Stimulated activated CD8-positive, alpha-beta memory T cell treated with anti-CD3 and anti-CD28 coated beads, Interleukin-4, amount 100 ng/mL, for 1 hour (primary cell): ENCODE measurements at places on chromosomes 6 and 20.

DNA sequence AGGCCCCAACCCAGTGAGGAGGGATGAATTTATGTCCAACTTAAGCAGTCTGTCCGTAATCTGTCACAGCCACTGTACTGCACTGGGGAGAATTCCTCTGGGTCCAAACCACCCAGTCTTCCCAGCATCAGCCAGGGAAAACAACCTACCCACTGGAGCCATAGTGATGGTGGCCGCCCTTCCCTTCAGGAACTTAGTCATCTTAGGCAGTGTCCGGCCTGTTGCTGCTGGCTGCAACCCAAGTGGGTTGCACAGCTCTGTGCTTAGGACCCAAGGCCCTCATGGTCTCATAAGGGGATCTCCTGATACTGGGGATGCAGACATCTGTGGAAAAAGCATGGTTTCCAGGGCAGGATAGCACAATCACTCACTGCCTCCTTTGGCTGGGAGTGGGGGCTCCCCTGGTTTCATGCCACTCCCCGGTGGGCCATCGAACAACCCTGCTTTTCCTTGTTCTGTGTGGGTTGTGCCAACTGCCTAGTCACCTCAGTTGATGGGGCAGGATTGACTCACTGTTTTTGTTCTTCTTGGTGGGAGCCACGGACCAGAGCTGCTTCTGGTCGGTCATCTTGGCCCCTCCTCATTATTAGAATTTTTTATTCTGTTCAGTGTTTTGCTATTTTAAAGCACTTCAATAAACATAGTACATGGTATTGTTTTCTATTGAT lies 591.9 kb downstream of the DOK5 start:
- DNase-seq = no peak

DNA sequence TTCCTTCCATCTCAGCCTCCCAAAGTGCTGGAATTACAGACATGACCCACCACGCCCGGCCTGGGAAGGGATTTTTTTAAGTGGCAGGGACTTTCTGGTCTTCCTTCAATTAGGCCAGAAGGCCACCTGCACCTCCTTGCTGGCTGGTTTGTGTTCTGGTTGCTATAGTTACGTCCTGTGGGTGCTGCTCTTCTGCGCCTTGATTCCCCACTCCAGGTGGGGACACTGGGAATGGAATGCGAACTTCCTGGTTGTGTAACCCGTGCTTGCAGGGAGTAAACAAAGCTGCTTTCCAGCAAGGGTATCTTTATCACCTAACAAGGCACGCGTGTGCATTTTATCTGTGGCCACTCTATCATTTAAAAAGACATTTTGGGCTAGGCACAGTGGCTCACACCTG lies 117.7 kb downstream of the PLEKHG1 start:
- no peak for DNase-seq

- no peak for DNase-seq
Measured at GRCh38 chr6:33993091-33993490, 152.8 kb downstream of the GRM4 start.

DNA sequence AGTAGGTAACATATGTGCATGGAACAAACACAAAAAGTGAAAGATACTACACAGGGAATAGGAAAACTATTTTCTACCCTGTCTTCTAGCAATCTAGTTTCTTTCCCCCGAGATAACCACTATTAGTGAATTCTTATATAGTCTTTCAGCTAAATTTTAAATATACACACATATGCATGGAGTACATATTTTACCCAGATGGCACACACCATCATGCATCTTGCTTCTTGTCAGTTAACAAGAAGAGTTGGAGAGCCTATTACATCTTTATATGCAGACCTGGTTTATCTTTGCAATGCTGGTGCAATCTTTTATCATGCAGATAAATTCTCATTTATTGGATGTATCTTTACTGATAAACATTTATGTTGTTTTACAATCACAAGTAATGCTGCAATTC lies 100.4 kb downstream of the OTOR start:
- DNase-seq = no peak

DNA sequence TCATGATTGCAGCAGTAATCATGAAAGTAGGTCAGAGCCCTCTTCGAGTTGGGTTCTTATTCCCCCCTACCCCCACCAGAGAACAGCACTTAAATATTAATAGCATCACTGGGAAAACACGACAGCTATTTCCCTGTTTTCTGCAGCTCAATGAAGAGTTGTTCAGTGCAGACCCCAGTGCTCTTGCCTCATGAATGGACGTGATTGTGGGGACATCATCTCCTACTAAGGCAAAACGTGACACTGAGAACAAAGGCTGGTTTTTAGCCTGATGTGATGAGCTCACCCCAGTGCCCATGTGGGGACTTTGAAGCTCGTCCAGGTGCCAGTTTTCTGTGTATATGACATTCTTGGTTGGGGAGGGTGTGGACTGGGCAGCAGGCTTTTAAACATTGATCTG lies 105.9 kb downstream of the SLC35F1 start:
- DNase-seq = no peak

- no peak for DNase-seq
Measured at GRCh38 chr6:166543603-166544295, 42.7 kb downstream of the RAMACL start.

DNA sequence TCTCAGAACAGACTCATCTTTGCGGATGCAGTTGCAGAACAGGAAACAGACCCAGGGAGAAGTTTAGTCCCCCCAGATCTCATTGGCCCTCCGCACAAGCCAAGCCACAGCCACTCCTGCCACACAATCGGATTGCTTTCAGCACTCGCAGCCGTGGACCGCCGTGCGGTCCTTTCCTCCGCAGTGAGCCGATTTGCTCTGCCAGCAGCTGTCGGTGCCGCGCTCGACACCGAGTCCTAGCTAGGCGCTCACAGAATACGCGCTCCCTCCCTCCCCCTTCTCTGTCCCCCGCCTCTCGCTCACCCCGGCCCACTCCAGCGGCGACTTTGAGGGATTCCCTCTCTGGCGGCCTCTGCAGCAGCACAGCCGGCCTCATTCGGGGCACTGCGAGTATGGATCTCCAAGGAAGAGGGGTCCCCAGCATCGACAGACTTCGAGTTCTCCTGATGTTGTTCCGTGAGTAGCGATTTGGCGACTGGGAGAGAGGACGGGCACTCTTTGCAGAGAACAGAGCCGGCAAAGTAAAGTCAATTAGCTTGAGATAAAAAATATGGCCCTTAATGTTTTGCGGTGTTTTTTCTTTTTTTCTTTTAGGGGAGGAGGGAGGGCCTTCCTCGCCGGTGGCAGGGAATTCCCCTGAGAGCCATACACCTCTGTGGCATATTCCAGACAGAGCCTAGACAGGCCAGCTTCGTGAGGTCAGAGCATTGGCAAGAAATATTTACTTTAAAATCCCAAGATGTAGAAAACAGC lies at the start of gene LAMP5:
Gene LAMP5 (plus strand): TSS at position 130 of the 753 bp plus-strand sequence. CDS start 263 bp downstream, at position 393.
- DNase-seq = no peak

GRCh38 chr6:57315851-57316250 lies 1.6 kb upstream of the PRIM2 start:
- DNase-seq = no peak

- DNase-seq = no peak
Measured at GRCh38 chr6:3282476-3283236, 23.9 kb downstream of the PSMG4 start.

DNA sequence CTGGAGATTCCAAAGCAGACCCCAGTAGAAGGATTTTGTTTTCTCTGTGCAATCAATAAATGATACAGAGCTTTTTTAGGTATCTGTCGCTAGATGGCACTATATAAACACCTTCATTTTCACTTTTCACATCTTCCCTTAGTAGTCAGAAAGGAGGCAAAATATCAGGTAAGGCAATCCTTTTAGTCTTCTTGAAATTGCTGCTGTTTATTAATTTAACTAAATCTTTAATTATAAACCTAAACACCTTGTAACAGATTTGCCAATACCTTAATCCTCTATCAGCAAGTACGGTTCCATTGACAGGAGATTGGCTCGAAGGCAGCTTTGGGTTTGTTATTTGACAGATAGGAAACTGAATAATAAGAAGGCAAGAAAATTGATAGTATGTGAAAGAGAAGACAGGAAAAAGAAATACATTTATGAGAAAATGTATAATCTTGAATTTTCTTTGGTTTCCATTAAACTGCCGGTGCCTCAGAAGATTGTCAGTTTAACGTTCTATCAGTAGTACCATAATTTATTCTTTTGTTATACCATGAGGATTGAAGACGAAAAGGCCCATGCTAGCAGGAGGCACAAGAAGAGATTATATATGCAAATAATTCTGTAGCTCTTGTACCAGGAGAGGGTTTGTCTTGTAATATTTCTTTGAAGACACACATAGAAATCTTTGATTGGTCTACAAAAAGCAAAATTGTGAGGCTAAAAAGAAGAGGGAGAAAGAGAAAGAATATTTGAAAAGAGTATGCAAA lies 23.5 kb upstream of the IBTK start:
- no peak for DNase-seq

- no peak for DNase-seq
Measured at GRCh38 chr20:48467622-48468021, 360.2 kb downstream of the PREX1 start.

- no peak for DNase-seq
Measured at GRCh38 chr6:169312658-169313346, 59.2 kb upstream of the THBS2 start.

- DNase-seq = no peak
Measured at GRCh38 chr6:26531897-26532296, 6.3 kb upstream of the HMGN4 start.

DNA sequence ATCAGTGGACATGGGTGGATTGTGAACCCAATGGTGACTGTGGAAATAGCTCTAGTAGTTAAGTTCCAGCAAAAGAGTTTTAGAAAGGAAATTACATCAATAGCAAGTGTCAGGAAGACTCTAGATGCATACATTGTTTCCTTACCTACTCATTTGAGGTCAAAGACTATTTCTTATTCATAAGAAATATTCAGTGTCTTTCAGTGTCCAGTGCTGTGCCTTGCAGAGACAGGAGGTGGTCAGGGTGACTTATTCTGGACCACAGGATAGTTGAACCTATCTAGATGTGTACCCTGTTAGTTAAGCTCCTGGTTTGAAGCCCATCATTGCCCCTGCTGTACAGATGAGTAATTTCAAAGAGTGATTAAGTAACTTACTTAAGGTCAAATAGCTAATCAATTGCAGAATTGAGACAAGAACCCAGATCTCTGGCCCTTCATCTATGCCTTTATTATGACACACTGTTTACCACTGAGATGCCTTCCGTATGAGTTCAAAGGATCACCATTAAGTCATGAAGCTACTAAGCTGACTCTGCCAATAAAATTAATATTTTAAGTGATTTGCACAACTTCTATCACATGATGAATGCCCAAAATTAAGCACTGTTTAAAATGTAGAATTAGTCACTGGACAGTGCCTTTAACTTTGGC lies 136.1 kb downstream of the PDSS2 start:
- no peak for DNase-seq

- no peak for DNase-seq
Measured at GRCh38 chr6:52641388-52641787, 29.5 kb upstream of the TMEM14A start.
